Activated gamma-delta T cell treated with Interleukin-2 at 50 U/mL for 16 hours (primary cell): ENCODE measurements at places on chromosomes 4 and X.

DNA sequence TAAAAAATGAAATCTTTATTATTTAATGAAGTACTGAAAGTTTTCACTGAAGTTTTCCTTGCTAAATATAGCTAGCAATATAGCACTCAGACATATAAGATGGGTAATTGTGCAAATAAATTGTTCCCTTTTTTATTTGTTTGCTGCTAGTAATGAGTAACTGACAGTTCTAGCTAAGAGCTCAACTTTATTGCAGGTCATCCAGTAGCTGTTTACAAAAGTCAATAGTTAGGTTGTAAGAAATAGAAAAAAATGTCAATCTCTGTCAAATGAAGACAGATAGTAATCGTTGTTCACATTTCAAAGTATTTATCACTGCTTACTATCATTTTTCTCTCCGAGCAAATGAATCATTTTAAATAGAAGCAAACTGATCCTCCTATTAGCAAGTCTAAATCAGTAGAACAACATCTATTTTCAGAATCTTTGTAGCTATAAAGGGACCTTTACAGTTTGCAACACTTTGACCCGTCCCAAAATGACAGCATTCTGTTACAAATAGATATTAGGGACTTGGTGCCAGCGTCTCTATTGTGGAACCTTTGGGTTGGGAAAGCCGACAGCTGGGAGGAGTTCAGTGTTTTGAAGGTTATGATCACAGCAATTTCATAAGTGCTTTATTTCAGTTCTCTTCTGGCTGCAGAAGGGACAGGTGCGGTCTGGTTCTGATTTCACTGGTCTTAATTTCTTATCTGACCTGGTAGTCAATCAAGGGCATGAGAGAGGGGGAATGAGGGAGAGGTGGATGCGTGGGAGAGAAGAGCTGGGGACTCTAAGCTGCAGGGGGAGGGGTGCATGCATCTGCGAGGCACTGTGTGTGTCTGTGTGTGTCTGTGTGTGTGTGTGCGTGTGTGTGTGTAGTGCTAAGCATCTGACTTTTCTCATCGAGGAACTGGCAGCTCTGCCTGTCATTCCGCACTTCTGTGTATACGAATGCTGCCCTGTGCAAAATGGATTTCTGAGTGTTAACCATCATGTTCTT is 227.9 kb upstream of the PITX2 start:
- DNase-seq: no peak

DNA sequence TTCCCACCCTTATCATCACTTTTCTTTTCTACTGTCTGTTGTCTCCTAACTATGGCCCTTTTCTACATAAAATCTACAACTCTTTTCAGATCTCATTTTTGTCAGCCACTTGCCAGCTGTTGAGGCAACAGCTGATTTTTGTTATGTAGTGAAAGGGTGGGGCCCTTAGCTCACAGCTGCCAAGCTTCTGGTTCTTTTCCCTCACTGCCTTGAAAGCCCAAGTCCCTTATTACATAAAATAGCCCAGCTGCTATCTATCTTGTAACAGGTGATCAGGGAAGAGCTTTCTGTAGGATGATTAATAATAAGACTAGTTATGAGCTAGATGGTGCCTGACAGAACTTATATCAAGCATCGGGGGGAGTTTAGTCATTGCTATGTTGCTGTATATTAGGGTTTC is 45.9 kb downstream of the ADGRL3 start:
- DNase-seq: no peak

DNA sequence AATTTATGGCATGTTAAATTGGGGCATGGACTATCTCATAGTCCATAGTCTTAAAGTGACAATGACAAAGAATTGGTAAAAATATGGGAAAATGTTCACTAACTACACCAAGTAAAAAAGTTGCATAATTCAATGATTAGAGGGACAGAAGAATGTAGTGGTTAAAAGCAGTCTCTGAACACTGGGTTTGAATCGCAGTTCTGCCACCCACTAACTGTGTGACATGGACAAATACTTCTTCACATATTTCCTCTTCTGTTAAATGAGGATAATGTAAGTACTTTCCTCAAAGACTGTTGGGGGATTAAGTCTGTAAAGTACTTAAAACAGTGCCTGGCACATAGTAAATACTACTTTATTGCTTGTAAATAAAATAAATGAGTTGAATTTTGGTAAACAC is 15.3 kb downstream of the COQ2 start:
- DNase-seq: no peak

- no peak for DNase-seq
These were observed 68.5 kb downstream of the GALNT7 start for GRCh38 chr4:173237152-173237551.

- DNase-seq: no peak
These were observed 14.2 kb upstream of the CPE start for GRCh38 chr4:165364452-165365080.

DNA sequence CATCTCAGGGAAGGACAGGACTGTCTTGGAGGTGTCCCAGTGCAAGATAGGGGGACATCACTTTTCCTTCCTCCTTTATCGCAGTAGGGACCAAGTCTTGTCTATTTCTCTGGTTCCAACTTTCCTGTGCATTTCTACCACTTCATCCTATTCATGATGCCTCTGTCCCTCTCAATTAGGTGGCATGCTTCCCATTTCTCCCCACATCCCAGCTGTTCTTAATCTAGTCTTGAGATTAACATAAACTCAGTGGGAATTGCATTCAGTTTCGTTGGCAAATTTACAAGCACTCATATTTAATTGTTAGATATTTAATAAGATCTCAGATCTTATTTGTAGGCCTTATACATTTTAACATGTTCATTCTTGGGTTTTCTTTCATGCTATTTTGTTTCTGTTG is 15.7 kb upstream of the ODAM start:
- no peak for DNase-seq

- DNase-seq: no peak
These were observed 1.1 kb upstream of the LIN54 start for GRCh38 chr4:83011689-83012199.

DNA sequence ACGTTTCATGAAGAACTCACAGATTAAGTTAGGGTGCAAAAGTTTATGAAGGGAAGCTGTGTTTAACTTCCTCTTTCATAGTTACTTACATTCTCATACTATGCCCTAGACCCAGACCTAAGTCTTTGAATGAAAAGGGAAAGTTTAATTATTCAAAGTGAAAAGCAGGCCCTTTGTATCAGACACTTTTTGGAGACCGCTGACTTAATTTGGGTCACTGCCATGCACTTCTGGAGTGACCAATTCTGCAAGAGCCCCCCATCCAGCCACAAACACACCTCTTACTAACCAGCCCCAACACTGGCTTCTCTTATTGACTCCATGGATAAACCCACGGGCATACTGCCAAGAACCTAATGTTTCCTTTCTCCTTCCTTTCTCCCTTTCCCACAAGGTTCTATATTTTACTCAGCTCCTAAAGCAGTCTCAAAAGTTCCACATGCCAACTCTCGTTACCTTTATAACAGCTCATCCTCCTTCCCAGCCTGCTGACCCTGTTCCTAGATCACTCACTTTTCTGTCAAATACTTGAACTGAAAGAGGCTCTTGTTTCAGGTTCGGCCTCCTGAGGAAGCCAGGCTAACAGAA is 34.5 kb downstream of the ABCE1 start:
- no peak for DNase-seq

GRCh38 chr4:144818136-144818535 is 172.2 kb downstream of the HHIP start:
- DNase-seq: no peak

DNA sequence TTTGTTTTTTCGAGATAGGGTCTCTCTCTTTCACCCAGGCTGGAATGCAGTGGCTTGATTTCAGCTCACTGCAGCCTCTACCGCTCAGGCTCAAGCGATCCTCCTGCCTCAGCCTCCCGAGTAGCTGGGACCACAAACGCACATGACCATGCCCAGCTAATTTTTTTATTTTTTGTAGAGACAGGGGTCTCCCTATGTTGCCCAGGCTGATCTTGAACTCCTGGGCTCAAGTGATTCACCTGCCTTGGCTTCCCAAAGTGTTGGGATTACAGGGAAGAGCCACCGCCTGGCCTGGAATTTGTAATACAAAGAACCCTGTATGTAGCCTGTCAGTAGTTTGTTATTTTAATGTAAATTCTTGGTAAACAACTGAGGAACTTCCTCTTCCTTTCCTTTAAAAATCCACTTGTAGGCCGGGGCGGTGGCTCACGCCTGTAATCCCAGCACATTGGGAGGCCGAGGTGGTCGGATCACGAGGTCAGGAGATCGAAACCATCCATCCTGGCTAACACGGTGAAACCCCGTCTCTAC is 119.5 kb downstream of the PHKA2 start:
- DNase-seq: no peak

DNA sequence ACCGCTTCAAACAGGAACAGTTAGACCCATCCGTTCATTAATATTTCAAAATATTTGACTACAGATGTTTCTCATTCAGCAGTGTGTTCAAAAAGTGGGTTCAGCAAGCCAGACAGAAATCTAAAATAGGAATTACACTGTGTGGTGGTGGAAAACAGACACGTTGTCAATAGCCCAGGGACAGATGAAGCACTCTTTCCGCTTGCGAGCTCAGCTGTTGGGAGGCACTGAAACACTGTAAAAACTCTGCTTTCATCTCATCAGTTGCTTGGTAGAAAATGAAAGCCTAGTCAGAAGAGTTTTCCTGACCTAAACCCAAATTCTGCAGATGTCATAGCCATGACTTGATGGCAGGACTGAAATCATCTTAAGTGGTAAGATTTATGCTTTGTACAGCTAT is 38.5 kb downstream of the LRP2BP start:
- DNase-seq: no peak

- peak; percentile 12 for DNase-seq
These were observed 29.5 kb upstream of the IRF2 start for GRCh38 chr4:184503869-184504300.

GRCh38 chrX:114819509-114819908 is 197.9 kb downstream of the IL13RA2 start:
- DNase-seq: no peak

- DNase-seq: no peak
These were observed 24.0 kb downstream of the SMIM14 start for GRCh38 chr4:39614487-39615162.

DNA sequence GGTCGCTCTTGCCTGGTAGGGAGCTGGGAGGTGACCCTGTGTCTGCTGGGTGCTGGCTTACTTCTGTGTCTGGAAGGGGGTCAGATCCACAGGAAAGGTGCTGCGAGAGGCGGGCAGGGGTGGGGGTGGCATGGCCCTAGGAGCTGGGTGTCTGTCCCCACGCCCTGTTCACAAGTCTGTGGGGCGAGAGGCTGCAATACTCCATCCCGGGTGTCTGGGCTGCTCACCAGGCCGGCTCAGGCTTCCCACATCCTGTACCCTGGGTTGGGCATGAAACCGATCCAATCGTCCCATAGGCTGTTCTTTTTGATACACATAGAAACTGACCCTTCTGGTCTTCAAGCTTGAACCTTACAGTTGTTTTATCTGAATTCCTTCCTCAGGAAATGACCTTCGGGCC is 993 bp upstream of the CTAG2 start:
- no peak for DNase-seq

- no peak for DNase-seq
These were observed 326.6 kb upstream of the F9 start for GRCh38 chrX:139203651-139204570.

GRCh38 chr4:54961357-54961975 is 163.9 kb downstream of the KDR start:
- DNase-seq: no peak

DNA sequence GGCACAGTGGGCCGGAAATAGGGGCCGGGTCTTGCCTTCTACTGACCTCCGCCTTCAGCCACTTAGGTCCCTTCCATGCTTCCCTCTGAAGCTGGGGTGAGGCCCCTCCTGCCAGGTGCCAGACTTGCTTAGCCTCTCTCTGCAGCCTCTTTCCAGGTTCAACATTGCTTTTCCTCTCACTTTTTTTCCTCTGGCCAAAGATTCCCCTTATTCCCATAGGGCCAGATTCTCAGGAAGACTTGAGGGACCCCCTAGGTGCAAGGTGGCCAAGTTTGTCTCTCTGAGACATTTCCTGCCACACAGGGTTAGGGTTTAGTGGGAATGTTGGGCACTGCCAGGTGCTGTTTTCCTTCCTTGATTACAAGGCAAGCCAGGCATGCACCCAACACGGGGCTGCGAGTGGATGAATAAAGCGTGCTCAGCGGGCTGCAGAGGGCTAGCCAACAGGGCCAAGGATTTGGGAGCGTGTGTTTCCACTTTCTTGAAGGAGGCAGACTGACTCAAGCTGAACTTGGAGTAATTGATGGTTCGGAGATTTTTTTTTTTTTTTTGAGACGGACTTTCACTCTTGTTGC is 7.6 kb upstream of the GJB1 start:
- no peak for DNase-seq

DNA sequence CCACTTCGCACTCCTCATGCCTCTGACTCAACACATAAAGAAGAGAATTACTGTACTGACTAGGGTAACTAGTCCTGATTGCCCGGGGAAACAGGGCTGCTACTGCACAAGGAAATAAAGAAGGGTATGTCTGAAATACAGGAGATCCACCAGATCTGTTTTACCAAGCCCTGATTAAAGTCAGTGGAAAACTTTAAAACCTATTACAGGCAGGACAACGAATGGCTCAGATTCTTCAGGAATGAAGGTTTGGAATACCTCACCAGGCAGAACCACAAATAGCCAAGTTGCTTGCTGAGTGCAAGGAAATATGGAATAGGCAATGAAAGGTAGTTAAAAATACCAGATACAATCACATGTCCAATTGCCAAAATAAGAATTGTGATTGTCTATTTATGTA is 17.3 kb downstream of the LAMTOR3 start:
- no peak for DNase-seq

DNA sequence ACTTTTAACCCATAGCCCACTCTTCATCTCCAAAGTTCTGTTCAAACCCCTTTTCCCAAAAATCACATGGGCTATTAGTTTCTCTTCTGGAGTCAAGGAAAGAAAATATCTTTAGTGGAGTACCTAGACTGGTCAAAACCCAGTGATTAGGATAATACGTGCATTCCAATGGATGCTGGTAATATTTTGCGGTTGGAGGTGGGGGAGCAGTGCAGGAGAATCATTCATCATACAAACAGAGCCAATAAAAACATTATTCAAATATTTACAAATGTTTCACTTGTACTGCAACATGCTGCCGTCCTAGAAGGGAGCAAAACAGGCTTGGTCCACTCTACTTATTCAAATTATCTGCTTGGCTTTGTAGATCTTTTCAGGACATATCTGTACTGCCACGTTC is 57.2 kb upstream of the RAB9B start:
- no peak for DNase-seq

- DNase-seq: no peak
These were observed 8.2 kb downstream of the CAPN6 start for GRCh38 chrX:111262086-111262485.

DNA sequence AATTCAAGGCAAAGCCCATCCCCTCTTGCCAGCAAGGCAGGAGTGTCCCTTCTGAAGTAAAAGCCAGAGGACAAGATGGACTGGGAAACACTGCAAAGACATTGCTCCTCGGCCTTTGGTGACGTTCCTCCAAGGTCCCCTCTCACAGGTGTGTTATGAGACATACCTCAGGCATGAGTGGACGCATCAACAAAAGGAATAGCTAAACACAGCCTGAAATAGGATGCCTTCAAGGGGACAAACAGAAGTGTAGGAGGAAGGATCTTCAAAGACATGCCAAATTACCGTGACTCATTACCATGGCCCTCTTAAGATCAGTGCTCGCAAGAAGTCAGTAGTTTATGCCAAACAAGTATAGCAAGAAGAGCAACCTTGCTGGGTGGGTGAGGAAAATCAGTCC is 6.0 kb upstream of the IDS start:
- DNase-seq: no peak

- no peak for DNase-seq
These were observed at the start of gene IGFBP7 for GRCh38 chr4:57109847-57110639. TSS of gene IGFBP7 (minus strand) at chr4:57110385. CDS start at chr4:57110351, 34 bp downstream.

GRCh38 chr4:9771034-9771433 is 10.4 kb upstream of the DRD5 start:
- DNase-seq: no peak
